ENCODE measurements at places on chromosomes 2 and 18. TPM values are rescaled to one million over a fixed set of nuclear protein-coding genes. Genes with fewer than 3 reads are reported as not detected.

DNA sequence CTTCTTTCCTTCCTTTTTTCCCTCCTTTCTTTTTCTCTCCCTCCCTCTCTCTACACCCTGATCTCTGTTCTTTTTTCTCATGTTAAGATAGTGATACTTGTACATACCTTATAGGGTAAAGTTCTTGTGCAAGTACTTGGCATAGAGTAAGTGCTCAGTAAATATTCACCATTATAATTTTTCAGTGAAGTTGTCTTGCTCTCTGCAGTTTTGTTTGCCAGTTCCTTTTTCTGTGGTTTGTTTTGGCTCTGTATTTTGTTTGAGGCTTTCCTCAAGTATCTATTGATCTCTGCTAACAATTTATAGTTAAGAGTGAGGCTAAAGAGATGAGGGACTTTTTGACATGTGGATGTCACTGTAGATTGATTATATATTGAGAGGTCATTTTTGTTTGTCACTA lies 48.0 kb downstream of the MTX2 start:
- no peaks in the 10 kb centered on the region for H3K4me1 ChIP-seq
- DNase-seq, result no peak
- H3K27me3 ChIP-seq, result no peaks in the 10 kb centered on the region
- H3K27ac ChIP-seq, result no peak overlapping the region
- no peaks in the 10 kb centered on the region for H3K36me3 ChIP-seq
- H3K4me3 ChIP-seq, result no peak overlapping the region

DNA sequence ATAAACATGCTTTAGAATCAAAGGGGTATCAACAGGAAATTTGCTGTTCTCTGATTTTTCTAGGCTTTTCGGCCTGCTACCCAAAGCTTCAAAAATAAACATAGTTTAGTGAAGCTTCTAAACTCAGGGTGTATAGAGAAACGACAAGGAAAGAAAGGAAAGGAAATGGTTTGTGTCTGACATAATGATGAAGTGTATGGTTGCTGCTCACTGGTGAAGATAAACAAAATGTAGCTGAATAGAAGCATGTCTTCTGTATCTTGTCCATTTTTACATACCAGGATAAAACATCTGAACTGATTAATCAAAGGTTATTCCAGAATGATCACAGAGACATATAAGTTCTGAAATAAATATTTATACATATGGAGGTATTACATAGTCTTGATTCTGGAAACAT lies 1324.6 kb upstream of the NRXN1 start:
- DNase-seq, result no peak
- H3K27ac ChIP-seq, result no peak overlapping the region
- H3K27me3 ChIP-seq, result no peaks in the 10 kb centered on the region
- H3K4me3 ChIP-seq, result no peak overlapping the region

GRCh38 chr18:12659904-12660605 lies 2.1 kb upstream of the SPIRE1 start:
- H3K36me3 ChIP-seq, result no peaks in the 10 kb centered on the region
- no peak overlapping the region for H3K4me3 ChIP-seq
- no peak overlapping the region for H3K27ac ChIP-seq
- no peaks in the 10 kb centered on the region for H3K27me3 ChIP-seq

- no peaks in the 10 kb centered on the region for H3K36me3 ChIP-seq
- peak overlapping the region; percentile 83 for H3K27ac ChIP-seq
- H3K4me3 ChIP-seq, result no peak overlapping the region
- peaks cover 14% of the 10 kb centered on the region for H3K4me1 ChIP-seq
- peak; percentile 91 for DNase-seq
Measured at GRCh38 chr2:191318729-191319078, 73.5 kb downstream of the MYO1B start.

DNA sequence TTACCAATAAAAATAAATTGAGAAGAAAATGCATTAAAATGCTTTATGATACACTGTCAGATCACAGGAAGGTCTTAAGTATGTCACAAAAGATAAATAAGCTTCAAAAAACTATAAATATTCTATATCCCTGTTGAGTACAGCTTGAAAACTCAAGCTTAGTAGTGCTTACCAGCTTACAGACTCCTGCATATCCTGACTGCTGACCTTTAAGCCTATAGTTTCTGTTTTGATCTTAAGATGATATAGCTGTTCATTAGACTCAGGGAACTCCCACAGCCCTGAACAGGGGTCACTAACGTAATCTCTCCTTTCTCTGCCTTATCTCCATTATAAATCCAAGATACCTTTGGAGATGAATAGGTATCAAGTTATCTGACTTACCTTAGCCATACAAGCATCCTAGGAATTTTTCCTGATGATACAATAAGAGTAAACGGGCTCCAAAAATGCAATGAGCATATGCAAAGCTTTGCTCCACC lies 93.7 kb upstream of the RBBP8 start:
- H3K4me1 ChIP-seq, result peaks cover 6% of the 10 kb centered on the region
- H3K36me3 ChIP-seq, result no peaks in the 10 kb centered on the region
- no peaks in the 10 kb centered on the region for H3K27me3 ChIP-seq

DNA sequence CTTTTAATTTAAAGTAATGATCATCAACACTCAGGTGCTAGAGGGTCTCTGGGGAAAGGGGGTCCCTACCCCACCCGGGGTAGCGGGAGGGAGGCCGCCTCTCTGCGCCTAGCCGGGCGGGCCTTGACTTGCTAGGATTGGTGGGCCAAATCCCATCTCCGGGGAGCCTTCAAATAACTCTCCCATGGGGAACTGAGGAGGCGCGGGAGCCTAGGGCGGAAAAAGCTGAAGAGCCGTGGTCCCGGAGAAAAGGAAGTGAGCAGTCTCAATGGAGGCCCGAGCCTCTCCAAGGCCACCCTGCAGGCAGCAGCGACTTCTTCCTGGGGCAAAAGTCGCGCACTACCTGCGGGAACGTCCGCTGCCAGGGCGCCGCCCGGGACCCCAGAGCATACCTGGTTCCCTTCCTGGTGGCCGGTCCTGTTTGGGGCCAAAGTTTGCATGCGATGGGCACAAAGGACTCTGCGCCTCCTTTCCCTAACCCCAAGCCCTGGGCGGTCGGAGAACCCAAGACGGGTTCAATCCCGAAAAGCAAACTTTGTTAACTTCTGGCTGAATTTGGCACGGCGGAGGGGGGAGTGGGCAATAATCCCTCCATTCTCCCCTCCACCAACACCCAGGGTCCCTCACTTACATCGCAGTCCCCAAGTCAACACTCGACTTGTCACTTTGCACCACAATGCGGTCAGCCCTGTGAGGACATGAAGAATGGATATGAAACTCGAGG lies 13.6 kb downstream of the EN1 start:
- H3K27ac ChIP-seq, result no peak overlapping the region
- H3K4me1 ChIP-seq, result peaks cover 6% of the 10 kb centered on the region
- no peak for DNase-seq
- H3K36me3 ChIP-seq, result no peaks in the 10 kb centered on the region
- H3K4me3 ChIP-seq, result no peak overlapping the region
- peaks cover 68% of the 10 kb centered on the region for H3K27me3 ChIP-seq

DNA sequence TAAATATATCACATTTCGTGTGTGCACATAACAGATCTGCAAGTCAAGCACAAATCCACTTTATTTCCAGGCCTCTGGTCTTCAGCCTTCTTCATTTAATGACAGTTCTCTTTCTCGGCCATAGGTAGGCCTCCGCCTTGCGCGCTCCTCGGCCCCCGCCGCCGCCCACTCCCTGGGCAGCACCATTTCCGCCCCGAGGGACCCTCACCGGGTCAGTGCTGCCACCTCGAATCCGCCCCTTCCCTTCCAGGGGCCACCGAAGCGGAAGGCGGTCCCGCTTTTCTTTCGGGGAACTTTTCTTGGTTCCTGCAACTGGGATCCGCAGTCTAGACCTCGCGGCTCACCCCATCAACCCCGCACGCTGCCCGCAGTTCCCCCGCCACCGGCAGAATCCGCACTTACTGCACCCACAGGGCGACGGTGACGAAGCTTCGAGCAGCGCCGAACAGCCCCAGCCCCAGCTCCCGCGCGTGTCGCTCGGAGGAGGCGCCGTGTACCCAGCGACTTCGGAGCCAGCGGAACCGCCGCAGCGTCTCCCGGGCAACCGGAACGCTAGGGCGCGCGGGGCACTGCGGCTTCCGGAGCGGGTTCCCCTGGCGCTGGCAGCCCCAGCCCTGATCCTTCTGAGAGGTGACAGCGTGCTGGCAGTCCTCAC lies at the start of gene CDKL4:
CDKL4 (minus strand) TSS at position 502 of the 655 bp plus-strand sequence.
- no peaks in the 10 kb centered on the region for H3K27me3 ChIP-seq
- no peak within 1 kb of the TSS for H3K27ac ChIP-seq
- H3K4me1 ChIP-seq, result no peaks in the 10 kb centered on the region
- peak; percentile 22 for DNase-seq
- no peaks in the 10 kb centered on the region for H3K36me3 ChIP-seq
- no peak within 1 kb of the TSS for H3K4me3 ChIP-seq

GRCh38 chr2:154443919-154444318 lies 254.6 kb upstream of the KCNJ3 start:
- no peaks in the 10 kb centered on the region for H3K36me3 ChIP-seq
- H3K27me3 ChIP-seq, result no peaks in the 10 kb centered on the region
- H3K4me3 ChIP-seq, result no peak overlapping the region
- H3K4me1 ChIP-seq, result no peaks in the 10 kb centered on the region

DNA sequence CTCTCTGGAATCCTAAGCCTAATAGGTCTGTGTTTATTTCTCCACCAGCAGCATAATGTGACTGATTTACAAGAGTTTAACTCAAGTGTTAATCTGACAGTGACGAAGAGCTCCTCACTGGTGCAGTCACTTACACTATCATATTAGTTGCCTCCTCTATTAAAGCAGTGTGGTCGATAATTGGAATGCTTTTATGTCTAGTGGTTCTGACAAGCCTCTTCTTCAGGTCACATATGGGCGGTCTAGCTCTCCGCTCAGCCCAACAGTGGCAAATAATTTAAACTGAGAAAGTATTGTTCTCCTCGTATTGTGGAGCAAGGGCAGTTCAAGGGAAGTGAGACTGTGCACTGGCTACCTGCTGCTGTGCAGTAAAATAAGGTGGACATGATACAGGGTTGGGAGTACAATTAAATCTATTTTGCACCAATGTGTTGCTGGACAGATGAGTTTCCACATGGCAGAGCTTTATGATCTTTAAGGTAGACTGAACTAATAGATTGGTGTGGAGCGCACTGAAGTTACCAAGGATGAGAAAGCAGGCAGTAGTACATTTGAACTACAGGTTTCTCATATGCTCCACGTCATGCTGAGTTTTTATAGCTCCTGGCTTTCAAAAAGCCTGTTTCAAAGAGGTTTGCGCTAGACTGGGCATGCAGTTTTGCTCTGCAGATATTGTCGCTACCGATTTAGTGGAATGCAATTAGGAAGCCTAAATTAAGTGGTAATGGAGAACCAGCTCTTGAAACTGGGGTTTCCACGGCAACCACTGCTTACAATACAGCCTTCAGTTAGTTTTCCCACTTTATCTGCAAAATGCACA lies 151.7 kb upstream of the POU3F3 start:
- H3K27ac ChIP-seq, result no peak overlapping the region
- H3K36me3 ChIP-seq, result no peaks in the 10 kb centered on the region
- no peaks in the 10 kb centered on the region for H3K4me1 ChIP-seq
- H3K4me3 ChIP-seq, result no peak overlapping the region

- no peaks in the 10 kb centered on the region for H3K36me3 ChIP-seq
- H3K4me1 ChIP-seq, result no peaks in the 10 kb centered on the region
- DNase-seq, result no peak
- no peak overlapping the region for H3K4me3 ChIP-seq
- H3K27ac ChIP-seq, result no peak overlapping the region
- H3K27me3 ChIP-seq, result no peaks in the 10 kb centered on the region
Measured at GRCh38 chr2:69244882-69245281, 142.1 kb downstream of the GFPT1 start.

DNA sequence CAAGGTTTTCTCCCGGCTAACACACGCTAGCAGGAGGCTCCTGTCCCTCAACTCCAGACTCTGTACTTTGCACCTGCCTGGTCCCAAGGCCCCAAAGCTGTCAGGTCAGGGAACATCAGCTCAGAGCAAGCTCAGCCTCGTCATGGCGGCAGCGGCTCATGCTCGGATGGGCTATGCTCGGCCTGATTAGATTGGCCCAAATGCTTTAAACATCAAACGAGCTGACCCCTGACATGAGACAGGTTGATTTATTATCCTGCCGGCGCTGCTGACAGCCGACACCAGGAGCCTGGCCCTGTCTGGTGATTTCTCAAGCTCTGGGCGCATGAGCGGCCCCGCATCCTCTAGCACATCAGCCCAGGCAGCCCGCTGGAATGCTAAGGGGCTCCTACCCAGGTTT lies 436.4 kb downstream of the EIPR1 start:
- DNase-seq, result no peak
- H3K36me3 ChIP-seq, result no peaks in the 10 kb centered on the region
- no peaks in the 10 kb centered on the region for H3K4me1 ChIP-seq
- no peak overlapping the region for H3K27ac ChIP-seq

DNA sequence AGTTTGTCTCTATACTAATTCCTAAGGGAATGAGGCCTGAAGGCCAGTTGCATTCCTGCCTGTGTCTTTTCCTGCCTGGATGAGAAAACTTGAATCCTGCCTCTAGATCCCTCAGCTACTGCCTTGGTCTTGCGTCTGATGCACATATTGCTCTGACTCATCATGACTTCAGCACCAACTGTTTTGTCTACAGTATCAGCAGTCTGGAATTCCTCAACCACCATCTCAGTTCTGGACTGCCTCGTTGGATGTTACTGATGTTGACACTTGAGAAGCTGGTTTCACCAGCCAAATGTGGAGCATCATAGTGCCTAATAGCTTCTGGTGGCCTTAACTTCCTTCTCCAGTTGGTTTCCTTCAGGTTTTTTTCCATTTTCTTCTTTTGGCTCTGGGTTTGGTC lies 211.0 kb downstream of the CTNNA2 start:
- H3K36me3 ChIP-seq, result no peaks in the 10 kb centered on the region
- no peak for DNase-seq
- no peak overlapping the region for H3K4me3 ChIP-seq
- no peak overlapping the region for H3K27ac ChIP-seq
- H3K27me3 ChIP-seq, result no peaks in the 10 kb centered on the region
- no peaks in the 10 kb centered on the region for H3K4me1 ChIP-seq

- H3K27ac ChIP-seq, result no peak overlapping the region
- no peak overlapping the region for H3K4me3 ChIP-seq
- no peaks in the 10 kb centered on the region for H3K4me1 ChIP-seq
Measured at GRCh38 chr2:197223451-197223850, 87.1 kb downstream of the ANKRD44 start.

The SAG gene
- 1.8 TPM for total RNA-seq

The BCL2L11 gene
- 21.3 TPM for total RNA-seq

The FAHD2A gene
- total RNA-seq, result 28.9 TPM

The ORMDL1 gene
- 28.2 TPM for total RNA-seq
